ENCODE measurements at places on chromosomes 6 and 20. TPM values are rescaled to one million over a fixed set of nuclear protein-coding genes. Genes with fewer than 3 reads are reported as not detected.

Gene ISM1
- total RNA-seq = 1.7 TPM

GRCh38 chr20:38157635-38158495 lies 7.2 kb downstream of the TGM2 start:
- peak; percentile 59 for DNase-seq

GRCh38 chr20:3577366-3577765 lies 85.8 kb downstream of the GFRA4 start:
- no peak for DNase-seq

- DNase-seq = no peak
These were observed 16.7 kb downstream of the FARS2 start for GRCh38 chr6:5278047-5278446.

DNA sequence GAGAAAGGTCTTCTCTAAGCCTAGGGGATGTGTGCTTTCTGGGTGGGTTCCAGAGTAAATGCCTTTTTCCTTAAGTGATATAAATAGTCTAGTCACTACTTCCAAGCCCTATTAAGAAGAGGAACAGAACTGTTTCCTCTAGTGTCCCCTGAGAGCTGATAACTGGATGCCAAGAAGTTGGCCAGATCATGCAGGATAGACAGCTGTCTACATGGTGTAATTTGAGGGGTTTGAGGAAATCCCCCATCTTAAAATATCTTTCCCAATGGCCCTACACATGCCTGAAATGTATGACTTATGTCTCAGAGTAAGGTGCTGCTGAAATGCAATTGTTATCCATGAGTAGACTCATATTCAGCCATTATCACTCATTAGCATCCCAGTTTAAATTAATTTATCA lies 20.2 kb upstream of the PIM1 start:
- DNase-seq = no peak

DNA sequence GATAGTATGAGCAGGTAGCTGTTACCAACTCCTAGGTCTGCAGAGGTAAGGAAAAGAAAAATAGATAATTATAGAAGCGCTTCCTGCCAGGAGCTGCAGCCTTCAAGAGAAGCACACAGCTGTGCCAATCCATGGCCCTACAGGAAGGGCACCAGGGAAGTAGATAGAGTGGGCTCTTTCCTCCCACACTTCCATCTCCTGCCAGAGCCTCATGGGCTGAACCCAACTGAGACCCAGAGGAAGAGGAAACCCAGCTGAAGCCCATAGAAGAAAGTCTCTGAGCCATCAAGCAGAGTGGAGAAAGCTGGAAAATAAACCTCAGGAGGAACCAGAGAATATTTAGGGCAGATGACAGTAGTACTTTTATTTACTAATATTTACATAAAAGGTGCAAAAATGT lies 146.7 kb upstream of the ATXN1 start:
- DNase-seq = no peak

Gene SLC52A3
- total RNA-seq = 3.6 TPM

DNA sequence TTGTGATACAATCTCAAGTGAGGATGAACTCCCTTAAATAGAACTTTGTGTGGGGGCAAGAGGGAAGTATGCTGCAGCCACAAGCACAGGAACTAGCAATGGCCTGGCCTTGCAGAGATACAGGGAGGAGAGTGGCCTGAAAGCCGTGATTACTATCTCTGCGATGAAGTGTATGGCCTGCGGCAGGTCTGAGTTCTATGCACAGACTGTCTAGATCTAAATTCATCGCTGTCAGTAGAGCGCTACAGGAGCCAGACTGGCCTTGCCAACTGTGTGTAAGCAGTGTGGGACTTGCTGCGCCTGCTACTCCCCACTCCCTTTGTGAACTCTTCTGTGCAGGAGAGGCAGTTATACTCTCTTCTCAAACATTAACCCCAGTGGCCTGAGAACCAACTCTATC lies 997.0 kb downstream of the GRIK2 start:
- no peak for DNase-seq

DNA sequence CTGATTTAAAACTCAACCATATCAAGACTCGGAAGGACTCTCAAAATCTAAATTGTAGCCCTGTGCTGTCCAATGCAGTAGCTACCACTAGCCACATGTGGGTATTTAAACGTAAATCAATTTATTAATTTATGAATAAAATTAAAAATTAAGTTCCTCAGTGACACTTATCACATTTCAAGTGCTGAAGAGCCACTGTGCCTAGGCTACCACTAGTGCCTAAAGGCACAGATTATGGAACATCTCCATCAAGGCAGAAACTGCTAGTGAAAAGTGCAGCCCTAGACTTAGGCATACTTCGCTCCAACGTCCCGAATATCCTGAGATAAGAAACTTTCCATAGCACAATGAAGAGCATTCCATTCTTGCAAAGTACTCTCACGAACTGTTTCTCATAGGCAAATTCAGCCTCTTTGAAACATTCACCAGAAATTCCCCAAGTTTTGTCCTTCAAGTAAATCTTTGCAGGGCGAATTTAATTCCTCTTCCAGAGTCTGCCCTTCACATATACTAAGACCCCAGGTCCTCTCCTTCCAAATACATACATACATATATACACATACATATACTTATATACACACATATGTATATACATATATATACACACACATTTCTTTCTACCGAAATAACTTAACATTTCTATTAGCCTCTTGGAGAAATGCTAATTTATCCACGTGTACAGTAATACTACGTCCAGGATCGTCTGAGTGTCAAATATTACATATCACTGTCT lies 1.3 kb downstream of the SUPT3H start:
- no peak for DNase-seq

DNA sequence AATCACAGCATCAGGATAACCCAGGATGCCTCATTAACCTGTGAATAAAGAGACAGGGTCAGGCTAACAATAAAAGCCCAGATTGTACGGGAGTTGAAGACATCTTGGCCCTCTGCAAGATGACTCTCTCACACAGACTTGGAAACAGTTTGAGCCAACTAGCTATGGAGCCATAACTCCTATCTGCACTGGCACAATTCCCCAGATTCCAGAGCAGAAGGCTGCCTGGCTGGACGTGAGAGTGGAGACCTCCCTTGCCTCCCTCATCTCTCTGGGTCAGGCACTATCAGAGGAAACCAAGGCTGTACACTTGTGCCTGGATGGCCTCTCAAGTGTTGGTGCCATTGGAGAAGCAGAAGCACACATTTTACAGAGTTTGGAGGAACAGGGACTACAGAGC lies 312.6 kb downstream of the THBS2 start:
- DNase-seq = no peak

DNA sequence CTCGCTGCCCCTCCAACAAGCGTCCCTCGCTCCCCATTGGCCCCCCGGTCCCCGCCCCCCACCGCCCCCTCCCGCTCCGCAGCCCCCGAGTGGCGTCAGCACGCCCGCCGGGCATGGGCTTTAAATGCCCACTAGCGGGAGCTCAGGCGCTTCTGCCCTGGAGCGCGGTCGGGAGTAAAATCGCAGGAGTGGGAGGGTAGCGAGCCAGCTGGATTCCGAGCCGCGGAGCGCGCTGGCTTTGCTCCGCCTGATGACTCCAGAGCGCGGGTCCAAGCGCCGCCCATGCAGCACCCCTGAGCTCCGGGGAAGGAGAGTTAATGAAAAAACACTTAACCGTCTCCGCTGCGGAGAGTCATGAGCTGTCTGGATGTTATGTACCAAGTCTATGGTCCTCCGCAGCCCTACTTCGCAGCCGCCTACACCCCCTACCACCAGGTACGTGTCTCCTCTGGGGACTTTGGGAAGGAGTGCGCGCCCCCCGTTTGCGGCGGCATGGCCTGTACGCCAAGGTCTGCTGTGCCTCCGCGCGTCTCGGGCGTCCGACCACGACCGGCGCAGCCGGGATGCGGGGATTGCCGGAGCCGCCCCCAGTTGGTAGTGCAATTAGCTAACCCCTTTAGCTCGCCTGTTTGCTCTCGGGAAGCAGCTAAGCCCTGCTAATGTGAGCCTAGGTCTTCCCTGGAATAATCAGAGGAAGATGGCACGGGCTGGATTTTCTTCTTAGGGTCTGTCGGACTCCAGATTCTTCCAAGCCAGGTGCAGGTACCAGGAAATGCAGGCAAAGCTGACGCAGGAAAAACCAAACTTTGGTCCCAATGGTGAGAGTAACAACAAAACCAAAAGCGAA lies at the start of gene VGLL2:
Gene VGLL2, plus strand, starts transcription at position 149 of the 847 bp plus-strand sequence. Its CDS starts 206 bp downstream, at position 355.
- DNase-seq = peak; percentile 49

GRCh38 chr6:69868252-69868804 lies 2.0 kb downstream of the COL19A1 start:
- DNase-seq = no peak

GRCh38 chr6:89928604-89929003 lies 34.3 kb downstream of the GJA10 start:
- no peak for DNase-seq

- no peak for DNase-seq
These were observed 545 bp downstream of the FNDC1 start for GRCh38 chr6:159169557-159170332.

GRCh38 chr20:1427457-1428054 lies 34.7 kb upstream of the FKBP1A start:
- no peak for DNase-seq

- DNase-seq = no peak
These were observed 8.6 kb upstream of the DEFB110 start for GRCh38 chr6:50030350-50030749.

Gene MTFR2
- 1.0 TPM for total RNA-seq

GRCh38 chr6:145276756-145277155 lies 458.6 kb downstream of the EPM2A start:
- DNase-seq = no peak

GRCh38 chr6:96610019-96610418 lies 47.1 kb downstream of the FHL5 start:
- no peak for DNase-seq

Gene WFDC11
- not detected for total RNA-seq

DNA sequence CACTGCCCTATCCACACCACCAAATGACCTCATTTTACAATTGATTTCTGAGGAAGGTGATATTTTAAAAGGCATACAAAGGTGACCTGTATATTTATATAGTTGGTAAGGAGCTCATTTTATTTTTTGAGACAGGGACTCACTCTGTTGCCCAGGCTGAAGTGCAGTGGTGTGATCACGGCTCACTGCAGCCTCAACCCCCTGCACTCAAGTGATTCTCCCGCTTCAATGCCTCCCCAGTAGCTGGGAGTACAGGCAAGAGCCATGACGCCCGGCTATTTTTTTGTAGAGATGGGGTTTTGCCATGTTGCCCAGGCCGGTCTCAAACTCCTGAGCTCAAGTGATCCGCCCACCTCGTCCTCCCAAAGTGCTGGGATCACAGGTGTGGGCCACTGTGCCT lies 13.0 kb downstream of the NCOA5 start:
- DNase-seq = no peak

DNA sequence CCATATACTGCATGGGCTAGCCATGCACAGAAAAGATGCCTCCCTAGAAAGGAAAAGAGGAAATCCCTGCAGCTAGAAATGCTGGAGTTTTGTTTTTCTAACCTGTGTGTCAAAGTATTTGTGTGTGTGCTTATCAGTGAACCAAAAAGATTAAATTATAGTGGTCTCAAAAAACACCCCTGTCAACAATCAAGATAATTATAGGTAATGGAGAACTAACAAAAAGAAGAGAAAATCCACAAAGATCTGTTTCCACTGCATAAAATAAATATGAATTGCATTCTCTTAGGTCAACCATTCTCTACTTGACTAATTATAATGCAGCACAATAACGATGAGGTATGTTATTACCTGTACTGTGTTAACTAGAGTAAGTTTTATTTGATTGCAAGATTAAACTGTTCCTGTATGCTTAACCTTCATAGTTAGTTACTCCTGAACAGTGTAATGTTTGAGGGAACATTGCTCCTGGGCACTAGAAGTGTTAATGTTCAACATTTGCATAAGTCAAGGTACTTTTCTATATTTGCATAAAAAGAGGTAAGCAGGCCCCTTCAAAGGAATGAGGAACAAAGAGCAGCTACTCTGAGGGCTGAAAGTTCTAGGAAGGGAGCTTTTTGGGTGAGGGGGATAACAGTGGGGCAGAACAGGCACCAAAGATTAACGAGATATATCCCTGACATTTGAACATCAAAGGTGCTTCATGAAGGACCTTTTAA lies 212.1 kb downstream of the BTBD9 start:
- DNase-seq = no peak

DNA sequence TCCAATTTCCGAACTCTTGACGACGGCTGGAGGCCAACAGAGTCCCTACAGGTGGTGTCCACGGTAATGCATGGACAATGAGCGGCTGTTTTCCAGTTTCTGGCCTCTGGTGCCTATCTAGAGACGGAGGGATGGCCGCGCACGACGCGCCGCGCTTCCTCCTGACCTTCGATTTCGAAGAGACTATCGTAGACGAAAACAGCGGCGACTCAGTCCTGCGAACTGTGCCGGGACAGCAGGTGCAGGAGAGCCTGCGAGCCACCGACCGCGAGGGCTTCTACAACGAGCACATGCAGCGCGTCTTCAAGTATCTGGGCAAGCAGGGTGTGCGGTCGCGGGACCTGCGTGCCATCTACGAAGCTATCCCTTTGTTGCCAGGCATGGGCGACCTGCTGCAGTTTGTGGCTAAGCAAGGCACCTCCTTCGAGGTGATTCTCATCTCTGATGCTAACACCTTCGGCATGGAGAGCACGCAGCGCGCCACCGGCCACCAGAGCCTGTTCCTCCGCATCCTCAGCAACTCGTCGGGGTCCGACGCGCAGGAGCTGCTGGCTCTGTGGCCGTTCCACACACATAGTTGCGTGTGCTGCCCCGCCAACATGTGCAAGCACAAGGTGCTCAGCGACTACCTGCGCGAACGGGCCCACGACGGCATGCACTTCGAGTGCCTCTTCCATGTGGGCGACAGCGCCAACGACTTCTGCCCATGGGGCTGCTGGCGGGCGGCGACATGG lies 169.4 kb downstream of the CDK19 start:
- DNase-seq = no peak

Gene SLC2A4RG
- 47.9 TPM for total RNA-seq

Gene CST4
- total RNA-seq = not detected

DNA sequence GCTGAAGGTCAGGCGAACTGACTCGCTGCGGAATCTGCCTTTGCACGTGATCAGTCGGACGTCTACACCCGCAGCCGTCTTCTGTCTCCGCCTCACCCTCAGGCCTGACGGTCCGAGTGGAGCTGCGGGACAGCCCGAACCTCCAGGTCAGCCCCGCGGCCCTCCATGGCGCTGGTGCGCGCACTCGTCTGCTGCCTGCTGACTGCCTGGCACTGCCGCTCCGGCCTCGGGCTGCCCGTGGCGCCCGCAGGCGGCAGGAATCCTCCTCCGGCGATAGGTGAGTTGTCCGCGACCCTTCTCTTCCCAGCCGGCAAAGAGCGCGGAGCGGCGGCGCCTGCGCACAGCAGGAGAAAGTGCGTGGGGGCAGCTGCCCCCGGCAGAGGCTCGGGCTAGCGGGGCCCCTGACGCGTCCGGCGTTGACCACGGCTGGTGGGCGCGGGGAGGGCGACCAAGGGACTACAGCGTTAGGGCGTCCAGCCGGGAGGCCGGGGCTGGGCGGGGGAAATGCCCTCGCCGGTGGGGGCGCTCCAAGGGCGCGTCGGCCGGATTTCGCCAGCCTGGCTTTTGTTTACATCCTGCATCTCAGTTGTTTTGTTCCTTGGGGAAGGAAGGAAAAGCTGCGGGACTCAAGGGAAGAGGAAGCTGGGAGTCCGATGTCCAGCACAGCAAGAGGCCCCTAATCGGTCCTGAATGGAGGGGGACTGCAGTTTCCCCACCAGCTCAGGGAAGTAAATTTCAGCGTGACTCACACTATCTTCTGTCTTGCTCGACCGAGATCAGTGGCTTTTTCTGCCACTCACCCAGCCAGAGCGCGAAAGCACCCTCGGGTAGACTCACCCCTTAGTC lies at the start of gene SMPDL3A:
Gene SMPDL3A, plus strand, starts transcription at position 77 of the 846 bp plus-strand sequence. Its CDS starts 89 bp downstream, at position 166.
- DNase-seq = peak; percentile 69

GRCh38 chr6:40907198-40907701 lies 131.8 kb downstream of the UNC5CL start:
- DNase-seq = peak; percentile 43
